Bronchus fibroblast of lung (primary cell): ENCODE measurements at places on chromosomes 1 and 21. TPM values are rescaled to one million over a fixed set of nuclear protein-coding genes. Genes with fewer than 3 reads are reported as not detected.

The AMPD1 gene
- not detected in 2 replicates for total RNA-seq

The MSH4 gene
- total RNA-seq, result not detected in 2 replicates

The ICOSLG gene
- total RNA-seq, result under 0.01 TPM in 1 of 2 replicates, not detected in the other

The ZNF648 gene
- under 0.01 TPM in 1 of 2 replicates, not detected in the other for total RNA-seq

The MAP10 gene
- 1.9 and 2.2 TPM in 2 replicates for total RNA-seq

The SYNC gene
- total RNA-seq, result 10.6 and 15.8 TPM in 2 replicates

The BEST4 gene
- 0.67 TPM in 1 of 2 replicates, not detected in the other for total RNA-seq

The CHAF1B gene
- 9.6 and 12.5 TPM in 2 replicates for total RNA-seq

The LHX8 gene
- total RNA-seq, result not detected in 2 replicates

The TESK2 gene
- 1.3 and 3.6 TPM in 2 replicates for total RNA-seq

The MPC2 gene
- 34.8 and 42.4 TPM in 2 replicates for total RNA-seq

The SIK1 gene
- 0.17 TPM in 1 of 2 replicates, not detected in the other for total RNA-seq
